ENCODE measurements at places on chromosomes 16 and 17.

- no peak for DNase-seq
Observed at GRCh38 chr16:81216706-81217105, 21.8 kb upstream of the BCO1 start.

- no peak for DNase-seq
Observed at GRCh38 chr17:6919158-6919557, 76.7 kb upstream of the ALOX12 start.

DNA sequence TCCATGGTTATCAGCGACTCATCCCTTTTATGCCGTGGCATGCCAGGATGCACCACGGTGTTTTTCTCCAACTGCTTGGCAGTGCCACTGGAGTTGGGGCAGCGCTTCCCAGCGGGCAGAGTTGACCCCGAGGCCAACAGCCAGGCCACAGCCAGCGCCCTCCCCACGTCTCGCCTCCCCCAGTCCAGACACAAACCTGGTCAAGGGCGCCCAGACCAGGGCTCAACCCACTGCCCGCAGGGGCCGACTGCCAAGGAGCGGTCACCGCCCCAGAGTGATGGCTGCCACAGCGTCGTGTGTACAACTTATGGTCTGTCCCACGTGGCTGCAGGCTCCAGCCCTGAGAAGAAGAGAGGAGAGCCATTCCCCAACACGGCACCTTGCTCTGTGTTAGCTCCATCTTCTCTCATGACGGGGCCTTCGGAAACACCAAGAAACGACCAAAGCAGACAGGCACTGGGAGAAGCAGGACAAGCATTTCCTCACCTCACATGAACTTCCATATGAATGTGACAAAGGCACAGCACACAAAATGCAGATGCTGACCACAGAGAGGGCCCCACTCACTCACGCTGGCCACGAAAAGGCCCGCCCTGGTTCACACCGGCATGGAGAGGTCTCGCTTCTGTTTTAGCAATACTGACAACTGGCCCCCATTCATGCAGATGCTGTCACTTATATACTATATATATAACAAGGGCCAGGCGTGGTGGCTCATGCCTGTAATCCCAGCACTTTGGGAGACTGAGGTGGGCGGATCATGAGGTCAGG, 27.0 kb downstream of the AXIN1 start:
- no peak for DNase-seq

GRCh38 chr17:13513039-13513405, 88.7 kb downstream of the HS3ST3A1 start:
- no peak for DNase-seq

- no peak for DNase-seq
Observed at GRCh38 chr16:49621241-49622083, 234.4 kb downstream of the ZNF423 start.

DNA sequence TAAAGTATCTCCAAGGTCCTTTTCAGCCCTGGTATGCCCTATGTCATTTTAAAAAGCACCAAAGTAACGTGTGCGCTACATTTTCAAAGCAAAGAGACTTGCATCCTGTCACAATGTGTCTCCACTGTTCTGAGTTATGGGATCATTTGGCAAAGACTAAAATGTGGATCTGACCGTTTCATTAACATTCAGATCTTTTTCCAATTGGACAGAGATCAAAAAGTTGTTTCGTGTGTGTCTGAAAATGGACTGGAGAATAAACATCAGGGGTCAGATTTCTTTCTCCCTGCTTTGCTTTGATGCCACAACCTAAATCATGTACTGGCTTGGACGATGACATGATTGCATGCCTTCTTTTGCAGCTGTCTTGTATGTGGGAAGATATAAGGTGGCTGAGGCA, 136.0 kb upstream of the NOG start:
- DNase-seq: no peak

DNA sequence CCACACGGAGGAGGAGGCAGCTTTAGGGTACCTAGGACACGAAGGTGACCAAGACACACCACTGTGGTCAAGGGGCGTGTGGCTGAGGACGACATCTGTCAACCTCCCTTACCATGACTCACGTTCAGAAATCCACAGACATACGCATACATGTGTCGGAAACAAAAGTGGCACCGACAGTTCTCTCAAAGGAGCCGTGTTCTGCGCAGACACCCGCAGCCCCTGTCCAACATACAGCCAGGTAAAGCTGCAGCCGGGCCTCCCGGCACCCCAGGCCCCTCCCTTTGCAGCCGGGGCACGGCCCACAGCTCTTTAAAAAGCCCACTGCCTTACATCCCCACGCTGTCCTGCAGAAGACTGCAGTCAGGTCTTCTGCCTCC, 40.5 kb upstream of the KLHDC4 start:
- no peak for DNase-seq

- no peak for DNase-seq
Observed at GRCh38 chr17:78820841-78821240, 19.8 kb downstream of the USP36 start.

Measured in AG08396 (cell line).